Thoracic aorta (tissue), 2 donors: ENCODE measurements at places on chromosomes 13 and 19. TPM values are rescaled to one million over a fixed set of nuclear protein-coding genes. Genes with fewer than 3 reads are reported as not detected.

Gene PLIN5
- total RNA-seq = 4.0 TPM

DNA sequence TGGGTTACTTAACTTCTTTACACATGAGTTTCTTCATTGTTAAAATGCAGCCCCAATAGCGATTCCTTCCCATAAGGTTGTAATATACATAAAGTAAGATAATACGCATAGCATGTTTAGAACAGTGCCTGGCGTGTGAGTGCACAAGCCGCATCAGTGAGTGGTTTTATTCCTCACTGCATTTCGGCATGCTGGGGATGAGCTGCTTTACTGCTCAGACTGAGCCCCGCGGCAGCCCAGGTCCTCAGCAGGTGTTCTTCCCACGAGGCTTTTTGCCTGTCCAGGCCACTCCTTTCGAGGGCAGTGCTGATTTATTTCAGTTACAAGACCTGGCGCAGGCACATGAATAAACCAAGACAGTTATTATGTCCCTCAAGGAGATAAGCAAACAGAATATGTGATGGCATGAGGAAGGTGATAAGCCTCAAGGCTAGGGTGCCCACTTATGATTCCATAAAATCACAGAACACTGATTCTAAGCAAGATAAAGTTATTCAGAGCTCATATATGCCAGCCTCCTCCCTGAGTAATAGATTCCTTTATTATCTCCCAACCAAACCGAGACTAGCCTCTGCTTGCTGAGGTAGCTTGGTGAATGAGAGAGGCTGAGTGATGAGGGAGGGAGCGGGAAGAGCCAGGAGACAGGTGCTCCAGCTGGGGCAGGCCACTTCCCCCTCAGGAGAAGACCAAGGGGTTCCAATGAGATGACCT is 505.5 kb downstream of the DIAPH3 start:
- no peak for DNase-seq

Gene PRODH2
- not detected for total RNA-seq

Gene LAIR1
- 31.2 TPM for total RNA-seq

- peak; percentile 62 for DNase-seq
These were observed 14.1 kb downstream of the RDH8 start for GRCh38 chr19:10027158-10027997.

Gene KLK12
- total RNA-seq = not detected

GRCh38 chr13:98749501-98749900 is 3.0 kb downstream of the SLC15A1 start:
- DNase-seq = no peak

Gene LPAR2
- 4.2 TPM for total RNA-seq

- no peak for DNase-seq
These were observed 207.3 kb downstream of the DLEU7 start for GRCh38 chr13:50636007-50636704.

GRCh38 chr19:48496959-48497727 is 14.5 kb downstream of the LMTK3 start:
- no peak for DNase-seq

DNA sequence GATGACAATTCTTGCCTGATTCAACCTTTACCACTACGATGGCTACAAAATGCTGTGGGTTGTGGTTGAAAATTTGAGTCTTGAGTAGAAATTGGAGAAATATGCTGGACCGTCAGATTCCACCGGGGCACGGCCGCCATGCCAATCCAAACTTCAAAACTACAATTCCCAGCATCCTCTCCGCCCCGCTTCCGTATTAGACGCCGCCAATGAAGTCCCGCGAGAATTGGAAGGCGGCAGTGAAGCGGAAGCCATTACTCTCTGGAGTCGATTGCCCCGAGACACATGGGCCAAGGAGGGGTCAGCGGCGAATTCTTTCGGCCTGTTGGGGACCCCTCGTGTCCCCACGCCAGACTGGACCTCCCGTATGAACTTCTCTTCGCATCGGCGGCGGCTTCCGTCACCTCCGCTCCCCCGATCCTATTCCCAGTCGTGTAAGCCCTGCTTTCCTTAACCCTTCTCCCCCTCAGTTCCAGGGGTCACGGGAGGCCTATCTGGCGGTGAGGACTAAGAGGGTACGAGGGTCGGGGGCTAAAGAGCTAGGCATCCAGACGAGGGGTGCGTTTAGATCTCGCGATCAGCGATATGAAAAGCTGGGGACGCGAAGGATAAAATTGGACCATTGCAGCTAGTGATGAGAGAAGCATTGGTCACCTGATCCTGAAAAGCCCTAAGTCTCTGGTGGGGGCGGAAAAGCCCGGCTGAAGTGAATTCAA is at the start of gene ZNF317:
Gene ZNF317, plus strand, starts transcription at position 239 of the 716 bp plus-strand sequence. CDS start 15,620 bp downstream, outside the sequence.
- peak; percentile 94 for DNase-seq

Gene CRLF1
- total RNA-seq = 1,063 TPM

DNA sequence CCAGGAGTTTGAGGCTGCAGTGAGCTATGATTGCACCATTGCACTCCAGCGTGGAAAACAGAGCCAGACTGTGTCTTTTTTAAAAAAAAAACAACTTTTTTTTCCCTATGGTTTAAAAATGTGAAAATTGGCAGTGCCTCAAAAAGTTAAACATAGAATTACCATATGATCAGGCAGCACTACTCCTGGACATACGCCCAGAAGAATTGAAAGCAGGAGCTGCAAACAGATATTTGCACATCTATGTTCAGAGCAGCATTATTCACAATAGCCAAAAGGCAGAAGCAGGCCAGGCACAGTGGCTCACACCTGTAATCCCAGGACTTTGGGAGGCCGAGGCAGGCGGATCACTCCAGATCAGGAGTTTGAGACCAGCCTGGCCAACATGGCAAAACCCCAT is 3.8 kb upstream of the RETN start:
- no peak for DNase-seq

- no peak for DNase-seq
These were observed 252.1 kb upstream of the STARD13 start for GRCh38 chr13:33537676-33538075.

DNA sequence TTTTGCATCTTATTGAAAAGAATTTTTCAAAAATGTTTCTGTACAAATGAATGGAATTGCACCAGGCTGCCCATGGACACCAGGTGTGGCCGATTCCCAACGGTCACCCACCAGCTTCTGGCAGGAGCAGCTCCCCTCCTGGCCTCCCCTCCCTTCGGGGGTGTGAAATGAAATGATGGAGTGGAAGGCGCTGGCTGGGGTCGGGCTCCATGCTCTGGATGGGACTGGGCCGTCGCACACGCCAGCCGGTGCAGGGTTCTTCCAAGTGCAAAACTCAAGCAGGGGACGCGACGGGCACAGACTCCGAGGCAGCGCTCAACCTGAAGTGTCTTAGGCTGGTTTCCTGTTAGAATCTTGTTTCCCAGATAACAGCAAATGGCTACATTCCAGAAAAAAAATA is 21.9 kb downstream of the C19orf44 start:
- DNase-seq = no peak

- DNase-seq = no peak
These were observed 88.2 kb downstream of the STK24 start for GRCh38 chr13:98488736-98489135.

DNA sequence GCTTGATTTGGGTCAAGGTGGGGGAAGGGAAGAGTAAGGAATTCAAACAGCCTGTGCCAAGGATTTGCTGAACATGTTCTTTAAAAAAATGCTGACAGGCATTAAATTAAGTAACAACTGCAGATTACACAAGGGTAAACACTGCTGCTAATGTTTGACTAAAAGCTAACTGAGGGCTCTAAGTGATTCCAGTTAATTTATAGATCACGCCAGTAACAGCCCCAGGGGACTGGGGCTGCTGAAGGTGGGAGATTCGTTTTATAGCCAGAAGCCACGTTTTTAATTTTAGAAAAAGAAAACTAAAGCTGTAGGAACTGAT is 321.7 kb downstream of the DLEU7 start:
- DNase-seq = no peak

Gene MAG
- 2.8 TPM for total RNA-seq

Gene SLITRK6
- not detected for total RNA-seq

- no peak for DNase-seq
These were observed 203.9 kb downstream of the SHISA2 start for GRCh38 chr13:25847635-25848626.

GRCh38 chr13:40794414-40795368 is 5.3 kb downstream of the SLC25A15 start:
- DNase-seq = no peak

GRCh38 chr13:65909501-65909900 is 1320.6 kb downstream of the PCDH9 start:
- no peak for DNase-seq

GRCh38 chr13:73338389-73338788 is 279.6 kb downstream of the KLF5 start:
- DNase-seq = no peak

DNA sequence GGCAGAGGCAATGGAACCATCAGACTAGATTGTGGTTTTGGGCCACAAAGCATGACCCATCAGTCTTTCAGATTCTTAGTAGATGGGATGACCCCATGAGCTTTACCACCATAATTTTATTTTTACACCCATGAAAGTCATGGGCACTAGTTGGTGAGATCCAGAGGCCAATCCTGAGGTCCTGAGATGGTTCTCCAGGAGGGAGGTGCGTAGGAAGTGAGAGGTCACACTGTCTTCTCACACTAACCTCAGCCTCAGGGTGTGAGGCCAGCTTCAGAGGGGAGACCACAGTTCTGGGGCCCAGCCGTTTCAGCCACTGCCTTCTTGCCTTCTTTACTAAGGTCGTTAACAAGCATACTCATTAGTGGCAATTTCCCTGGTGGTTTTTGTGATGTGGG is 106.4 kb downstream of the AKAP11 start:
- no peak for DNase-seq

- no peak for DNase-seq
These were observed 154.2 kb upstream of the MYO16 start for GRCh38 chr13:108475181-108475580.

- no peak for DNase-seq
These were observed 3.0 kb upstream of the PNKP start for GRCh38 chr19:49870309-49870901.

Gene NXNL1
- total RNA-seq = not detected

Gene KISS1R
- not detected for total RNA-seq

DNA sequence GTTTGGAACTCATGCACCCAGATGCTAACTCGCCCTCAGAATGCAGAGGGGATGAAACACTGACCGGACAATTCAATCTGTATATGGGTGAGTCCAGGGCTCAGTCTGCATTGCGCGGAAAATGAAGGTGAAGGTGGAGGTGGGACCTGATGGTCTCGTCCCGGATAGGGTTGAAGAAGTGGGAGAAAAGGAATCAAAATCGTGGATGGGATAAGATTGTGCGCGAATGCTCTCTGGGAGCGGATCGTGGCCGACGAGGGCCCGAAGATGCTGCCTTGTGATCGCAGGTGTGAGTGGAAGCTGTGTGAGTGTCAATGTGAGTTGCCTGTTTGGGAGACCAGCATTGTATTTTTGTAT is 594 bp upstream of the ZNF850 start:
- DNase-seq = no peak

GRCh38 chr19:11375143-11375948 is 880 bp downstream of the SWSAP1 start:
- no peak for DNase-seq
